ENCODE measurements at places on chromosomes 13 and 19.

DNA sequence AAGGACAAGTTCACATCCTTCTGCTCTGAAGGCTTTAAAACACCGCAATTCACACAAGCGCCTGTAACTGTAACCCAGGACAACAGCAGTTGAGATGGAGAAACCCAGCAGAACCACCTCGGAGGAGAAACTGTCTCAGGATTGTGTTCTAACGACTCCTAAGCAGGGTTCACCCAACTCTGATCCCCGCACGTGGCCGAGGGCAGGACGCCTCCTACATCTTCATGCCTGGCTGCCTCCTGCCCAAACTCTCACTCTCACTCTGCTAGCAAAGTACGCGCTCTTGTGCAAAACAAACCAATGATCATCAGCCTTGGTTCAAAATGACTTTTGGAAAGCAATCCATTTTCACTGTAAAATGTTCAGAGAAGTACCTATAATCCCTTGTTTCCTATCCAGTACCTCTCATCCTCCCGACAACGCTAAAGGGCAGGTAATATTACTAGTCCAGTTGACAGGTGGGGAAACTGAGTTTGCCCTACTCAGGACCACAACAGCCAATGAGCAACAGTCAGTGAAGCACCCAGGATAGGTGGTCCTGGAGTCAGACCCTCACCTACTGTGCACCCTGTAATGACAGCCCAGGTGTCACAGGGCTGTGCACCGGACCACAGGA, 25.6 kb downstream of the EPS15L1 start:
- DNase-seq: no peak

DNA sequence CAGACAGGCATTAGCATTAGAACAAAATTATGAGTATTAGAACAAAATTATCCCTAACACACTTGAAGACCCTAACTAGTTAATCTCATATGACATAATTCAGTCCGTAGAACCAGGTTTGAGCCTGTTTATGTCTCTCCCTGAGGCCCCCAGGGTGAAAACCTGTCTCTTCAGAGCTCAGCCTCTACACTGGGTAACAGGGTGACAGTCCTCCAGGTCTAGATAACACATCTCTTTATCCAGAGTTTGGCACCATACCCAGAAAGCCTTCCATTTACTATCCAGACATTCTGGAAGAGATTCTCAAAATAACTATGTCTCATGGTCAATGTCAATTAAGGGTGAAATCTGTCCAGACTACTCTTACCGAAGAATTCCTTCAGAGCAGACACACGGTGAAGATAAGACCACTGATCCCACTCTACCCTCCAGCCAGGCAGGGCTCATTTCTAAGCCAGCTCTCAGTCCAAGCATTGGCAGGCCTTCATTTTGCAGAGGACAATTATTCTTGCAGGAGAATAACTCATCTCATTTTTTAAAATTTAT, 1195.3 kb downstream of the EFNB2 start:
- no peak for DNase-seq

GRCh38 chr13:38180126-38180525, 169.5 kb upstream of the UFM1 start:
- no peak for DNase-seq

DNA sequence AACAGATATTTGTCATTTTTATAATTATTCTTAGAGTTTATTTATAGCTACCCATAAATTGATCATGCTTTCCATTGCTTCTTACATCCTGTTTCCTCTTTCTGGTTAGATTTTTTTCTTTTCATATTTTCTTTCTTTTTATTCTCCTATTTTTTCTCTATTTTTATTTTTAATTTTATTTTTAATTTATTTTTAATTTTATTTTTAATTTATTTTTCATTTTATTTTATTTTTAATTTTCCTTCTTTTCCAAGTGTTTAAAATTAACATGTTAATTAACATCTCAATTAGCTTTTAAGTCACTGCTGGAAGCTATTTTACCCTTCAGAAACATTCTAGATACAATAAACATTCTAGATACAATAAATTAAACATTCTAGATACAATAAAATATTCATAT, 269.6 kb downstream of the B3GLCT start:
- DNase-seq: no peak

DNA sequence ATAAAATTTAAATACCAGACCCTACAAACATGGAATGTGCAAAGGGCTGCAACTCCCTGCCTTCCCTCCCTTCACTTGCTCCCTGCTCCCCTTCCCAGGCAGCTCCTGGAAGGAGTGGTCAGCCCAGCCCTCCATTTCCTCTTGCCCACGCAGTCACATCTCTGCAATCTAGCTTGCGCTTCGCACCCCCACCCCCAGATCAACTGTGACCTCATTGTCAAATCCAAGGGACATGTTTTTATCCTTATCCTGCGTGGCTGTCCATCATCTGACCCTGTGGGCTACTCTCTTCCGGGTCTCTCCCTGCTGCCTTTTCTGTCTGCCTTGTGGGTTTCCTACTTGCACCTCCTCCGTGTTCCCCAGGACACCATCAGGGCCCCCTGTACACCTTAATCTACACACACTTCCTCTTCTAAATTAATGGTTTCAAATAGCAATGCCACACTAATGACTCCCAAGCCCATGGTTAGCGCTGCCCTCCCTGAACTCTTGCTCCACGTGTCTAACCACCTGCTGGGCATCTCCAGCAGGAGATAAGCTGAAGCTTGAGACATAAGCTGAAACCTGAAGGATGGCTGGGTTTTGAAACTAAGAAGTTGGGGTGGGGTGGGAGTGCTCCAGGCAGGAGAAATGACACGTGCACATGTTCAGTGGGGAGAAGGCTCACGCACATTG, 118.3 kb downstream of the USP12 start:
- DNase-seq: no peak

DNA sequence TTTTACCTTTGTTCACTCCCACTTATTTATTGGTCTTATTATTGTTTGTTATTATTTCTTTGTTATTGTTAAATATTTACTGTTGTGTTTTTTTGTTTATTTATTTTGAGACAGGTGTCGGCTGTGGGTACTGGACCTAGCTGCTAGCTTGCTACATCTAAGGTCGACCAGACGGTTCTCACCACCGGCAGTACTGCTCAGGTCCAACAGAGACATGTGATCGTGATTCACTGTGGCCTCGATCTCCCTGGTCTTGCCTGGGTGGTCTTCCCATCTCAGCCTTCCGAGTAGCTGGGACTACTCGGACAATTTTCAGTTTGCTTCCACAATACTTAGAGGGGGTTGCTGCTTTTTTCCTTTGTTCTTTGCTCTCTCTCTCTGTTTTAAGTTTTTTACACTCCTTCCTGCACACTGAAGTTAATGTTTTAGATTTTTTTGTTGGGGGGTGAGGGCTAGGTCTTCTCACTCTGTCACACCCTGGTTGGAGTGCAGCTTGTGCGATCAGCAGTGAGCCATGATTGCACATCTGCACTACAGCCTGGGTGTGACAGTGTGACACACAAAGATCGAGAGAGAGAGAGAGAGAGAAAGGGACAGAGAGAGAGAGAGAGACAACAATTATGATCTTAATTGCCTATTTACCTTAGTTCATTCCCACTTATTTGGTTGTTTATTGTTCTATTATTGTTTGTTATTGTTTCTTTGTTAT, 1432.4 kb downstream of the UQCRFS1 start:
- no peak for DNase-seq

- DNase-seq: no peak
Measured at GRCh38 chr19:53875602-53876325, 6.2 kb upstream of the PRKCG start.

GRCh38 chr13:33639158-33639557, 178.8 kb upstream of the RFC3 start:
- DNase-seq: peak; percentile 98

Data from fibroblast of villous mesenchyme (primary cell).